ENCODE measurements at places on chromosomes 1 and 21. TPM values are rescaled to one million over a fixed set of nuclear protein-coding genes. Genes with fewer than 3 reads are reported as not detected.

GRCh38 chr1:175332515-175332914 lies 139.9 kb upstream of the KIAA0040 start:
- no peak for DNase-seq

RGS8 gene
- polyA plus RNA-seq, result 0.19 TPM

FMOD gene
- 104 TPM for polyA plus RNA-seq

IFNAR2 gene
- polyA plus RNA-seq, result 45.7 TPM

WDR77 gene
- 35.3 TPM for polyA plus RNA-seq

DNA sequence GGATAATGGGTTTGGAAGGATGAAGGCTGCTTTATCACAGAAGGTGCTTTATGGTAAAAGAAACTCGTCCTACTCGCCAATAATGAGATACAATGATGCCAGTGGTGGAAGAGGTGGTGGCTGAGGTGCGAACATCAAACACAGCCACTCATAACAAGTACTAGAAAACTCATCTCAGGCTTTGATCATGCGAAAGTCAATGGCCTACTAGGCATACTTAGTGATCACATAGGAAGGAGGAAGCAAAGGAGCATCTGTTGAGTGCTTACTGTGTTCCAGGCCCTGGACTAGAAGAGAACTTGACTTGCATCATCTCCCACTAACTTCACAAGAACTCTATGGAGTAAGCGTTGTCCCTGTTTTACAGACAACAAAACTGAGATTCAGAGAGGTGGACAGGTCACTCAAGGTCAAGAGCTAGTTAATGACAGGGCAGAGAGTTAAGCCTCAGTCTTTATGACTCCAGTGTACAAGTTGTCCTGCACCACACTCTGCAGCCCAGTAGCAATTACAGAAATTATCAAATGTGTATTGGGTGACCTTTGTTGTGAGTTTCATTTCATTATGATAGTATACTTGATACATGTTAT lies 33.6 kb downstream of the RUNX1 start:
- DNase-seq, result no peak

GRCh38 chr1:158124034-158124433 lies 56.7 kb upstream of the CD1D start:
- DNase-seq, result no peak

DNA sequence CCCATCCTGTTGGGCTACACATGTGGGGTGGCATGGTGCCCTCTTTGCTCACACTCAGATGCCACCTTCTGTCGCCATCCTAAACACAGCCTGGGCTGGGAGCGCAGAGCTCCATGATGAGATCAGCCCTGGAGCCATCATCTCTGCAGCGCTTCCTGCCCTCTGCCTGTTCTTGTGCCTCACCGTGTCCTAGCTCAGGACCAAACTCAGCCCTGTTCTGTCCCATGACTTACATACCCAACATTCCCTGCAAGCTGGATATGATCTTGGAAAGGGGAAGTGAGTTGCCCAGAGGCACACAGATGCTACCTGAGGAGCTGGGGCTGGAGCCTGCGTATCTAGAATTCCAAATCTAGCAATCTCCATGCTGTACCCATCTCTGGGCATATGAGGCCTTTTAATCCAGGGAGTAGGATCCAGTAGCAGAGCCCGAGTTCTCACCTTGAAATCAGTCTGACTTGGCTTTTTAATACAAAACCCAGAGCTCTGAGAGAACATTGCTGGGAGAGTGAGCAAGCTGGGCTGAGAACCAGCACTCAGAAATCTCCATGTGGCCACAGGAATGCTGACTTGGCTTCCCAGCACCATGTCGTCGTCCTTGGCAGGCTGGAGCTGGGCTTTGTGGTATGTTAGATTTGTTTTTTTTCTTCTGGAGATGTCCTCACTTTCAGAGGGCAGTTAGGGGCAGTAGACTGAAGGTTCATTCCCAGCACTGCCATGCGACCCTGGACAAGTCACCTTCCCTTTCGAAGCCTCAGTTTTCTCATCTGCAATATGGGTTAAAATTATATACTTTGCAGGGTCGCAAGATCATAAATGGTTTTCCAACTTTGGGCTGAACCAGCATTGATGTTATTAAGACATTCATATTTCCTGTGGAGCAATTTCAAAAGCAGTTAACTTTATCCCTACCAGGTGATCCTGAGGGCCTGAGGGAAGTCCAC lies 2.6 kb downstream of the ALPL start:
- DNase-seq, result no peak

DNA sequence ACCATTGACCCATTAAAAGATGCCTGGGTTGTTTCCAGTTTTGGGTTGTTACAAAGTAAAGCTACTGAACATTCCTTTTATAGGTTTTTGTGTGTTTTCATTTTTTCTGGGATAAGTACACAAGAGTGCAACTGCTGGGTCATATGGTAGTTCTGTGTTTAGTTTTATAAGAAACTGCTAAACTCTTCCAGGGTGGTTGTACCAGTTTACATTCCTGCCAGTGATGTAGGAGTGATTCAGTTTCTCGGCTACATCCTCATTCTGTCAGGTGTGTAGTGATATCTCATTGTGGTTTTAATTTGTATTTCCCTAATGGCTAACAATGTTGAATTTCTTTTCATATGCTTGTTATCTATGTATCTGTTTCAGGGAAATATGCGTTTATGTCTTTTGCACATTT lies 58.5 kb upstream of the DNAJC6 start:
- DNase-seq, result no peak

DNA sequence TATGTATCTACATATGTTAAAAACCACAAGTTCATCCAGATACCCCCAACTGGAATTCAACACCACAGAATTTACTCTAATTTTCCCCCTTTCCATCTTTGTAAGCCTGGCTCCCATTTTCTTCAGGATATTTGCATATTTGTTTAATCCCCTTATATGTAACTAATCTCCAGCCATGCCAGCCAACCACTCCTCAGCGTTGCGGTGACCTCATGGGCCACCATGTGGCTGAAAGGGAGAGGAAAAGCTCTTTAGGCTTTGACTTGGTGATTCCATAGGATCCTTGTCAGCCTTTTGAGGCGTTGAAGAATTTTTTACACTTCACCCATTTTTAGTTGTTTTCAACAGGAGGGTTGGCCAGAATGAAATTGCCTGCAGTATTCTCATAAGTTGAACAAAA lies 10.0 kb downstream of the CLDN19 start:
- DNase-seq, result no peak

GRCh38 chr1:27405074-27405473 lies 12.7 kb downstream of the GPR3 start:
- DNase-seq, result no peak

C8A gene
- polyA plus RNA-seq, result 0.34 TPM

C1orf56 gene
- polyA plus RNA-seq, result 7.0 TPM

PLEKHA6 gene
- 59.3 TPM for polyA plus RNA-seq

NHLH1 gene
- 0.19 TPM for polyA plus RNA-seq

ZBTB8B gene
- polyA plus RNA-seq, result 0.25 TPM

GRCh38 chr1:181356505-181357340 lies 126.6 kb upstream of the CACNA1E start:
- DNase-seq, result no peak

DNA sequence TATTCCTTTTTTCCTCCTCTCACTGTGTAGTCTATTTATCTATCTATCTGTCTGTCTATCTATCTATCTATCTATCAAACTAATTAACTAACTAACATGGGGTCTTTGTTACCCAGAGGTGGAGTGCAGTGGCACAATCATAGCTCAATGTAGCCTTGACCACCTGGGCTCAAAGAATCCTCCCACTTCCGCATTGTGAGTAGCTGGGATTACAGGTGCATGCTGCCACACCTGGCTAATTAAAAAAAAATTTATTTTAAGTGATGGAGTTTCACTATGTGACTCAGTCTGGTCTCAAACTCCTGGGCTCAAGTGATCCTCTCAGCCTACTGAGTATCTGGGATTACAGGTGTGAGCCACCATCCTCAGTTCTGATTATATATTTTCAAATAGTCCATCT lies 71.4 kb downstream of the CCDC18 start:
- no peak for DNase-seq

KRTAP11-1 gene
- not detected for polyA plus RNA-seq

GRCh38 chr1:84089465-84089864 lies 54.6 kb upstream of the PRKACB start:
- DNase-seq, result no peak

FBLIM1 gene
- 76.8 TPM for polyA plus RNA-seq

DNA sequence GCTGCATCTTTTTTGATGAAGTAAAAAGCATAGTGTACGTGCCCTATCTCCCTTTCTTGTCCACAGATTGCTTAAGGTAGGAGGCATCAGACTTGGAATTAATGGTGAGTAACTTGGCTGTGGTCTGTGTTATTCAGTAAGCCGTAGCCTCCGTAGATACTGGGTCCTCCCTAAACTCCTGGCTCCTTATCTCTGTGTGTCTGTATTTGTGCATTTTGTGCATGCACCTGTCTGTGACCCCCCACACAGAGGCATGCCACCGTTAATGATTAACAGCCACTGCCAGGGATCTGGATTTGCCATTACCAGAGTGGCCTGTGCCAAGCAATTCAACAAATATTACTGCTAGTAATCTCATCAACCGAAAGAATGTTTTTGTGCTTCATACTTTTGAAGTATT lies 31.9 kb downstream of the MAP3K21 start:
- DNase-seq, result peak; percentile 67

GRCh38 chr1:150288382-150288781 lies 5.3 kb upstream of the MRPS21 start:
- DNase-seq, result no peak

FCRL2 gene
- polyA plus RNA-seq, result 0.15 TPM

DNA sequence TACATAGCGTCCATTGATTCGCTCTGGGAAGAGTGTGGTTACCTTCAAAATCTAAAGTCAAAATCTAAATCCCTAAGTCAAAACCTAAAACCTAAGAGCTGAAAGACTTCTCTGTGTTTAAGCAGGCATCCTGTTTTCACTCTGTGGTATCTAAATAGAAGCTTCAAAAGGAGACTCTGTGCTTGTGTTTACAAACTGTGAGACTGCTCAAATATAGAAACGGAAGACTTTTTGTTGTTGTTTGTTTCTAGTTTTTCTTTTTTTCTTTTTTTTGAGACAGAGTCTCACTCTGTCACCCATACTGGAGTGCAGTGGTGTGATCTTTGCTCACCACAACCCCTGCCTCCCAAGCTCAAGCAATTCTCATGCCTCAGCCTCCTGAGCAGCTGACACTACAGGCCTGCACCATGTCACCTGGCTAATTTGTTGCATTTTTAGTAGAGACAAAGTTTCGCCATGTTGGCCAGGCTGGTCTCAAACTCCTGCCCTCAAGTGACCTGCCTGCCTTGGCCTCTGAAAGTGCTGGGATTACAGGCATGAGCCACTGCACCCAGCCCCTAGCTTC lies 425.9 kb downstream of the SMYD3 start:
- no peak for DNase-seq

DNA sequence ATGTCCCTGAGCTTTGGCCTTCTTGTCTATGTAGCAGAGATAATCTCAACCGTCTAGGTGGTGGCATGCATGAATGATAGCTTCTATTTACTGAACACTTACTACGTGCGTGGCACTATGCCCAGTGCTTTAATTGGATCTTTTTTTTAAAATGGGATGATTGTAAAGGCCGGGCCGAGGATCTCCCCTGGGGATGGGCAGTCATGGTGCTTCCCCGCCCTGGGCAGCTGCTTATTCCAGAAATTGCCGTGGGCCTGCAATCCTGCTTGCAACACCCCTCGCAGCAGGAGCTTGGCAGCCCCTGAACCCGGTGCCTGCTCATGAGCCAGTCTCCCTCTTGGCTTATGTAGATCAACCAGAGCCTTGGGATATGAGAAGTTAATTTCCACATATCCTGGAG lies 360.7 kb downstream of the CAMTA1 start:
- DNase-seq, result no peak

TIAM1 gene
- polyA plus RNA-seq, result 6.3 TPM

TMEM79 gene
- polyA plus RNA-seq, result 7.3 TPM

DNA sequence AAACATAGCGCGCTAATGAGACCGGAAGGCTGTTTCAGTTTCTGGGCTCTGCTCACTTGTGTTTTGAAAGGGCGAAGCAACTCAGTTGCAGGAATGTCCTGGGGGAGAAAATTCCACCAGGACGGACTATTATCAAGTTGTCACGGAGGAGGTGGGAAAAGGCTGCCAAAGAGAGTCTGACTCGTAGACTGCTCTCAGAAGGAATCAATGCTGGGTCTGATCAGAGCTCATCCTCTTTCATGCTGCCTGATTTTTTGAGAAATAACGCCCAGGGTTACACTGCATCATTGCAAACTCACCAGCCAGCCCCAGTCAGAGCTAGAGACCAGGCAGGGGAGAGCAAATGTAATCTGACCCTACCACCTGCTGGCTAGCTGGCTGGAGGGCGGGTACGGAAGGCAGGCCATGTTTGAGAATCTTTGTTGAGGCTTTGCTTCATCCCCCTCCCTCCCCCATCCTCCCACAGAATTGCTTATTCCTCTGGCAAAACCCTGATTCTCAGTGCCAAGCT lies 36.4 kb upstream of the BCL9 start:
- DNase-seq, result no peak

- DNase-seq, result no peak
Measured at GRCh38 chr1:113201560-113201959, 128.6 kb downstream of the LRIG2 start.

C1orf185 gene
- not detected for polyA plus RNA-seq

GRCh38 chr1:209335178-209335577 lies 248.3 kb upstream of the CAMK1G start:
- DNase-seq, result no peak

DNA sequence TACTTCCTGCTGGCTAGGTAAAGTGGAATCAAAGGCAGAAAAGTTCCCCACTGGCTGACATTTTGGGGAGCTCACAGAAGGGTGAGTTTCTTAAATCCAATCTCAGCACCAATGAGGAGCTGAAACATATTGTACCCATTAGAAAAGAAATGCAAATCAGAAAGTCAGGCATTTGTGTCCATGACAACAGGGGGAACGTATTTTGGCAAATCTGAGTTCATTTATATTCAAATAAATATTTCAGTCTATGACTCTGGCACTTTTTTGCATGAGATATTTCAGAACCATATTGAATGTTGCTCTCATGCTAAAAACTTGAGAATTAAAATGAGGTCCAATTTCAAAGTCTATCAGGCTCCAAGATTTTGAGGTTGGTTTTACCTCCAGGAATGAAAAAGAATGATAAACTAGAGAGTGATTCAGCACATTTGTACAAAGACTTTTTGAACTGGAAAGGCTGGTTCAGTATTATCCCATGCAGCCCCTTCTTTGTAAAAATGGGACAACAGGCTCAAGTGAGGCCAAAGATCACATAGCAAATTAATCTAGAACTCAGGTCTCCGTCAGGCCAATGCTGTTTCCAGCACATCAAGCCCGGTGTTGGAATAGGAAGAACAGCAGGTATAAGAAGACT lies 202.2 kb downstream of the RRAGC start:
- no peak for DNase-seq

- DNase-seq, result no peak
Measured at GRCh38 chr1:160127865-160128523, 12.4 kb downstream of the ATP1A2 start.

- DNase-seq, result peak; percentile 19
Measured at GRCh38 chr1:233668725-233669294, 54.9 kb downstream of the KCNK1 start.

- DNase-seq, result no peak
Measured at GRCh38 chr1:53738205-53739108, 507 bp downstream of the GLIS1 start.

DNA sequence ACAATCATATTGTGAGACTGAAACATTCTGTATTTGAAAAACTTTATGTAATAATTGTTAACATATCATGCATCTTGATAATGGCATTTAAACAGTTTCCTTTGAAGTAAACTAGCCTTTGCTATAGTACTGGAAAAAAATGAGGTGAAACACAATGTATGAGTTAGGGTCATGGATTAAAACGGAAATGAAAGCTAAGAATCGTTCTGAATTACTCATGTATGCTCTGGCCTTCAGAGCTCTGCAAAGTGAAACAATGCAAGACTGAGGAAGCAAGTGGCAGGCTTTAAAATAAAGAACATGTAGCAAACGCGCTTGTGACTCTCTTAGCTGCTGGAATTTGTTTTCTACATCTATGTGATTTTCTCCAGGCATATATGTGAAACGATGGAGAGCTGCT lies 317.1 kb downstream of the DPYD start:
- DNase-seq, result no peak

SPATA1 gene
- 4.5 TPM for polyA plus RNA-seq

All from large intestine (tissue), 12 donors.